Spinal cord (tissue), 10 donors: ENCODE measurements at places on chromosomes 1 and 21. TPM values are rescaled to one million over a fixed set of nuclear protein-coding genes. Genes with fewer than 3 reads are reported as not detected.

GRCh38 chr1:153250166-153250565, 9.3 kb upstream of the LORICRIN start:
- DNase-seq, result peak; percentile 76

Gene SSX2IP
- 29.7 TPM for total RNA-seq

DNA sequence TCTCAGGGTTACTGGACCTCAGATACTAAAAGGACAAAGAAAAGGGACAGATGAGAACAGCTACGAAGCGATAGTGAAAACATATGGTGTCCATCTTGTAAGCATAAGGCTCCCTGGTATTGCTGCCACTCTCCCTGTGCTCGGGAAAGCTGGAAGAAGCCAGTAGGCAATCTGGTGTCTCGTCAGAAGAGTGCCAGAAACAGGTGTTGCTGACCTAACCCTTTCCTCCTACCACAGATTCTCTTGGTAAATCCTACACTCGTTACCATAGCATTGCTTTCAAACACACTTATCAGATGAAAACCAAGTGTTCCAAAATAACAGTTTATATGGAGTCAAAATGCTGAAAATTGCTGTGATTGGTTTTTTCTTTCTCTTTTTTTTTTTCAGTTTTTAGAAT, 146.3 kb downstream of the NRIP1 start:
- DNase-seq, result no peak

DNA sequence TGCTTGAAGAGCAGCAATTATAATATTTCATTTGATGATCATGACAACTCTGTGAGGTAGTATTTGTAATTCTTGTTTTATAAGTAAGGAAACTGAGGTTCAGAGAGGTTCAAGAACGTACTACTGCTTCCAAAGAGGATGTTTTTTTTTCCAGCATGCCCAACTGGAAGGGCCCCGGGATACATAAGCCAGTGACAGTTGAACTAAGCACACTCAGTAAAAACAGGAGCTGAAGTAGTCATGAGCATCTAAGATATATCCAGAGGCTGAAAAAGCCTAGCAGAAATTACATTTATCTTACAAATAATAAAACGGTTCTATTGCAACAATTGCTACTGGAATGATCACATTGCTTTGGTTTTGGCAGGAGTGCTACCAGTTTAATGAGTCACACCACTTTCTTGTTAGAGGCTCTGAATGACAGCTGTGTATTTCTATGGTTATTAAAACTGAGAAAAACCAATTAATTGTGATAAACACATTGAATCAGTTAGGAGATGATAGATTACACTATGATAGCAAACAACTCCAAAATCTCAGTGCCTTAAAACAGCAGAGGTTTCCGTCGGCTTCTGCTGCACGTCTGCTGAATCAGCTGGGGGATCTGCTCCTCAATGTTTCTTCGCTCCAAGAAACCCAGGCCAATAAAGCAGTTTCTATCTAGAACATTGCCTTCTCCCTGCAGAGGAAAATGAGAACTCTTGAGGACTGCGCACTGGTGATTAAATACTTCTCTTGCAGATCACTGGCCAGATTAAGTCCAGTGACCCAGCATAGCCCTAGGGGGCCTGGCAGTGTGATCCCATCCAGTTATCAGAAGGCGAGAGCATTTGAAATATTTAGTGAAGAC, 522.7 kb downstream of the PLPP3 start:
- DNase-seq, result no peak

Gene RGS4
- total RNA-seq, result 148 TPM

Gene LHX8
- total RNA-seq, result not detected

Gene OR6K3
- total RNA-seq, result not detected

DNA sequence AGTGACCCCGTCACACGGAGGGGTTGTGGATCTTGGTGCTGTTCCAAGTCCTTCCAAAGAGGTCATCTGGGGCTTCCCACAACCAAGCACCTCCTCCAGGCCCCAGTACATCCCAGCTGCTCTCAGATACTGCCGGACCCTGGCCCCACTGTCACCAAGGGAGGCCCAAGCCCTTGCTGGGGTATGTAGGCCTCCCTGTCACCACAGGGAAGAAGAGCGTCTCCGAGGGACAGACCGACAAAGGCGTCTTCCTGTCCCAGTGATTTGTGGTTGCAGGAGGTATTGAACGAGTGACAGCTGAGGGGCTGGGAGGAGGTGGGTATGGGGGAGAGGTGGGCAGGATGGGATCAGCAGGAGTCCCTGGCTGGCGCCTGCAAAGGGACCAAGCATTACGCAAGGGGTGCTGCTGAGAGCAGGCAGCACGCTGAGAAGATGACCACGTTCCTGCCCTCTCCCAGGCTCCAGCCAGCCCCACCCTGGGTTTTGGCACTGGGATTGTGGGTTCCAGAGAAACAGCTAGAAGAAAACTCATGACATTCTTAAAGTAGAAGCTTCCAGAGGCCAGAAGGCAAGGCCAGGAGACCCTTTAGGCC, 29.7 kb downstream of the LRP8 start:
- DNase-seq, result no peak
